ENCODE measurements at places on chromosomes 5 and 9.

GRCh38 chr5:172866802-172867748, 33.0 kb downstream of the ERGIC1 start:
- no peak for DNase-seq

DNA sequence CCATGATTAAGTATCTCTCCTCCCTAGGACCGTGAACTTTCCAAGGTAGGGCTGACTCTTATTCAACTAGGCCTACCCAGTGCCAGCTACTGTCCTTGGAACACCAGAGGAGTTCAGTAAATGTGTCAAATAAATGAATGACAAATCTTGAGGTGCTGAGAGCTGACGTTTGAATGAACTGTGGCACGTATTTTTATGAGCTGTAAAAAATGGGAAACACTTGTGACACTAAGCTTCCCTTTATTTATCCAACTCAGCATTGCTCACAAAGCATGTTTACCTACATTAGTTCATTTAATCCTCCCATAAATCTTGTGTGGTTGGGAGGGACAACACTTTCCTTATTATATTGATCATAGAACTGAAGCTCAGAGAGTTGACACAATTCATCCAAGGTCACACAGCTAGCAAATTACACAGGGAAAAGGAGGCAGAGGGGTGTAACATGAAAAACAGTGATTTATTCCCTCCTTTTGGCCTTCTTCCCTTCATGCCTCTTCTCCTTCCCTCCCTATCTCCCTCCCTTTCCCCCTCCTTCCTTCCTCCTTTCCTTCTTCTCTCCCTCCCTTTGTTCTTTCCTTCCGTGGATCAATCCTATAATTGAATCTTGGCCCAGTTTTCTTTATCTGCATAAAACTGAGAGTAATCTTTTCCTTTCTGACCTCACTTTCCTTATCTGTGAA, 412.6 kb downstream of the DMRT2 start:
- no peak for DNase-seq

- DNase-seq, result no peak
Observed at GRCh38 chr5:4374866-4375265, 765.3 kb upstream of the ADAMTS16 start.

- DNase-seq, result no peak
Observed at GRCh38 chr5:162593881-162594280, 526.3 kb downstream of the GABRG2 start.

GRCh38 chr5:22250528-22250927, 602.6 kb downstream of the CDH12 start:
- DNase-seq, result no peak

- no peak for DNase-seq
Observed at GRCh38 chr9:36961561-36962325, 72.3 kb downstream of the PAX5 start.

GRCh38 chr5:61085885-61086284, 76.4 kb downstream of the SMIM15 start:
- no peak for DNase-seq

- DNase-seq, result no peak
Observed at GRCh38 chr5:74384851-74385250, 255.7 kb downstream of the ENC1 start.

DNA sequence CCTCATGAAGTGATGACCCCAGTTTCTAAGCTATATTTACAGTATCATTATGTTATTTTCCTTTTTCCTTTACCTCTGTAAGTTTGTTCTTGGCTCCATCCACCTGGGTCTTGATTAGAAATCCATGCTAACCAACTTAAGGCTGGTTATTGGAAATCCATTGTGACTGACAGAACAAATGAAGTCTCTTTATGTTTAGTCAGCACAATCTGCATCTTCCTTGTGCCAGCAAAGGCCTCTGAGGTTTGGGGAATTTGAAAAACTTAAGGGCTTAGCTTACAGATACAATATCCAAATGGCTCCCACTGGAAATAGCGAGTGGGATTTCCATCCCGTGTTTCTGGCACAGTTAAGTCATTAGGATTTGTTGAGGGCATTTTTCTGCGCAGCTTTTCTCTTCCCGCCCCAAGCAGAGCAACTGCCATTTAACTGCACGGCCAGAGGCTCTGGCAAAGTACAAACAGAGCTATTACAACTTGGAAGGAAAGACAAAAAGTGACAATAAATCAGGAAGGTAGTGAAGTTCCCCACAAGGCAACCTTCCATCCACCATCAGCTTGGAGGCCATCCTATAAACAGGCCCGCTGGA, 64.2 kb downstream of the DCP2 start:
- no peak for DNase-seq

DNA sequence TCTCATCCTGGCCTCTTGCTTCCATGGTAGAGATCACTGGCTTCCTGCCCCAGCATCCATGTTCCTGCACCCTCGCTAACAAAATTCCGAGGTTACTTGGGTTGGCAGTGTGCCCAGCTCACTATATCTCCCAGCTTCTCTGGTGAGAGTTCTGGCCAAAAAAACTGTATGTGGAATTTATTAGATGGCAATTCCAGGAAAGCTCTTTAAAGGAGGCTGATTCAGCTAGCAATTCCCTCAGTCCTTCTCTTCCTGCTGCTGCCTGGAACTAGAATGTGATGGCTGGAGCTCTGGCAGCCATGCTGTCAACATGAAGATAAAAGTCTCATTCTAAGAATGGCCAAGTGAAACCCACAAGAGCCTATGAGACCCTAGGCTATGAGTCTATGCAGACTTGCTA, 88.8 kb downstream of the SECISBP2 start:
- DNase-seq, result no peak

Data from activated CD8-positive, alpha-beta memory T cell treated with anti-CD3 and anti-CD28 coated beads for 1 hour (primary cell).